ENCODE measurements at places on chromosomes 12 and 14.

GRCh38 chr12:49803693-49804450, 24.3 kb downstream of the NCKAP5L start:
- no peak for DNase-seq

DNA sequence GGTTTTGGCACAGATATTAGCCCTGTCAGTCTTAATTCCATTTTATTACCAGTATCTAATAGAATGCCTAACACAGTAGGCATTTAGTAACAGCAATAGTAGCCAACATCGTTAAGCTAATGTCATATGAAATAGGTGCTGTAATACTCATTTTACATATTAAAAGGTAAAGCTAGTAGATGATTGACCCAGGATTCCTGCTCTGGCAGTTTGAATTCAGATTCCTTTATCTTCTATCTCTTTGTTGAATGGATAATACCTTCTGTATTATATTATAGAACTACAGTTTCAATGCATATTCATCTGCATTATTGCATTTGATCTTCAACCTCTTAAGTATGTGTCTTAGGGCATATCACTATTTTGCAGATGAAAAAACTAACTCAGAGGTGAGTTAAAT, 2.9 kb downstream of the ATL1 start:
- DNase-seq = no peak

GRCh38 chr12:4392223-4392742, 12.8 kb upstream of the FGF23 start:
- DNase-seq = no peak

- DNase-seq = no peak
Observed at GRCh38 chr12:126358806-126359205, 1293.6 kb downstream of the AACS start.

DNA sequence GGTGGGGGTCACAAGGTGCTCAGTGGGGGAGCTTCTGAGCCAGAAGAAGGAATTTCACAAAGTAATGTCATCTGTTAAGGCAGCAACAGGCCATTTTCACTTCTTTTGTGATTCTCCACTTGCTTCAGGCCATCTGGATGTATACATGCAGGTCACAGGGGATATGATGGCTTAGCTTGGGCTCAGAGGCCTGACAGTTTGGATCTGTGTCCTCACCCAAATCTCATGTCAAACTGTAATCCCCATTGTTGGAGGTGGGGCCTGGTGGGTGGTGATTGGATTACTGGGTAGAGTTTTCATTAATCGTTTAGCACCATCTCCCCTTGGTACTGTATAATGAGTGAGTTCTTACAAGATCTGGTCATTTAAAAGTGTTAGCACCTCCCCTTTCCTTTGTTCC, 36.4 kb downstream of the TESPA1 start:
- DNase-seq = no peak

DNA sequence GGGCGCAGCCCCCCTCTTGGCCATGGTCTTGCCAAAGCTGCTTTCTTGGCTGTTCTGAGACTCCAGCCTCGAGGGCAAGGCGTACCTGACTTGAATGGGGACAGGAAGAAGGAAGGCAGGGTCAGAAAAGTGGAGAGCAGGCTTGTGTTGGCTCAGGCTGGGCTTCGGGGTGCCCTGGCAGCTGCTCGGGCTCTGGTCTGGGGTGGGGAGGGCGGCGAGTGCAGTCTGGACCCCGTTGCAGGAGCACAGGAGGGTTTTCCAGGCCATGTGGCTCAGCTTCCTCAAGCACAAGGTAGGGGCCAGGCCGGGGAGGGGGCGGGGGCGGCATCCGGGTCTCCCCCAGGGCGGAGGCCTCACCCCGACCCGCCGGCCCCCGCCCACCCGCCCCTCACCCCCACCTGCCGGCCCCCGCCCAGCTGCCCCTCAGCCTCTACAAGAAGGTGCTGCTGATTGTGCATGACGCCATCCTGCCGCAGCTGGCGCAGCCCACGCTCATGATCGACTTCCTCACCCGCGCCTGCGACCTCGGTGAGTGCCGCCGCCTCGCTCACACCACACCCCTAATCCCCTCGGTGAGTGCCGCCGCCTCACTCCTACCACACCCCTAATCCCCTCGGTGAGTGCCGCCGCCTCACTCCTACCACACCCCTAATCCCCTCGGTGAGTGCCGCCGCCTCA, 4.2 kb downstream of the NOC4L start:
- no peak for DNase-seq

- DNase-seq = peak; percentile 30
Observed at GRCh38 chr12:117587631-117588287, 226.3 kb upstream of the NOS1 start.

GRCh38 chr12:132953163-132953425, 3.0 kb downstream of the ZNF605 start:
- DNase-seq = no peak

GRCh38 chr12:106917503-106917902, 38.2 kb upstream of the TMEM263 start:
- no peak for DNase-seq

DNA sequence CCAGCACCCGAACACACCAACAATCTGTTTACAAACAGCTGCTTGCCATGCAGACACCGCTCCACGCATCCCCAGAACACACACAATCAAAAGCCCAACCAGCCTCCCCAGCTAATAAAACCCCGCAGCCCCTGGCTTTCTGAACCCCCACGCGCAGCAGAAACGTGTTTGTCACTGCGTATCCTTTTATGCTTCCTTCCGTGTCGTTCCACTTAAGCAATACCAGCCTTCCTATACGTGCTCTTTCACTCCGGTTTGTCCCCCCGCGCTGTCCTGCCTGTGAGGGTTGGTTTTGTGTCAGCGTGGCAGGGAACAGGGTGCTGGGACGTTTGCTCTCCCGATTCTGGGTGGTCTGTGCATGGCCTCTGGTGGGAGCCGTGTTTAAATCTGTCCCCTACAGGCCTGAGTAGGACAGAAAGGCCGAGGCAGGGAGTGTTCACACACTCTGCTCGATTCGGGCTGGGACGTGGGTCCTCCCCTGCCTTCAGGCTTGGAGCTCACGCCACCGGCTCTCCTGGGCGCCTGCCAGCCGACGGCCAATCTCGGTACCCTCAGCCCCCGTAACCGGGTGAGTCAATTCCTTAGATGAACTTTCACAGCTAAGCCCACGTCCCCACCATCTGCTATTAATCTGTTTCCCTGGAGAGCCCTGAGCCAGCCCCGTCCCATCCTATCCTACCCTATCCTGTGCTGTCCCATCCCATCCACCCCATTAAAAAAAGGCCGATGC, 60.0 kb downstream of the NOC4L start:
- DNase-seq = no peak

GRCh38 chr12:43883748-43884147, 47.9 kb downstream of the TMEM117 start:
- no peak for DNase-seq

- no peak for DNase-seq
Observed at GRCh38 chr12:1287446-1287975, 296.5 kb downstream of the ERC1 start.

- no peak for DNase-seq
Observed at GRCh38 chr12:118315821-118316220, 56.9 kb downstream of the TAOK3 start.

DNA sequence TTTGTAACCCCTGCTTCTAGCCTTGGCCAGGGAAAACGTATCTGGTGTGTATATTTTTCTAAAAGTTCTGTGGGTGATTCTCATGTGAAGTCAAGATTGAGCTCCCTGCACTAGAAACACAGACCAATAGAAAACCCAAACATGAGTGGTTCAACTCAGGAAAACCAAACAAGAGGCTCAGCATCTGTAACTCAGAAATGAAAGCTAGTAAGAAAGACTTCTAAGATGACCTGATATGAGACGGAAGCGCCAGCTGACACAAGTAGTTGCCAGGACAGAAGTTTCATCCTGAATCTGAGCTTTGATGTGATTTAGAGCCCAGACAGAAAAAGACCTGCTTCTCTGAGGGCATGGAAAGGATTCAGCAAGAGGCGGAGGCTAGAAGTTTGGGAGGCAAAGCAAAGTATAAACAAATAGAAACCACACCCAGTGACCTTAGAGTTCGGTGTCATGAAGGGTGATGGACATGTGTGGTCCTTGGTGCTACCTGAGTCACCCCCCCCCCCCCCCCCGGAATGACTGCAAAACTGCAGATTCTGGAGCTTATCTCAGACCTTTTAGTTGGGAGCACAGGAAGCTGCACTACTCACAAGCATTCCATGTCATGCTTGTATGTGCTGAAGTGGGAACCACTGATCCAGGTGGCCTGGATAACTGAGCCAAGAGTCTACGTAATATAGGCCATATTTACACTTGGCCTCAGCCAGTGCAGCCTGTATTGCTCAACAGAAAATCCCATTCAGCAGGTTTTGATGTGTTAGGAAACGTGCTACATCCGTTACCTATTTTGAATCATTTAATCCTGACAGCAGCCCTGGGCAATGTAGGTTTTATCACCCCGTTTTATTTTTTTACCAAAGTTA, 191.3 kb downstream of the ANO6 start:
- DNase-seq = no peak

GRCh38 chr12:19186722-19187661, 57.5 kb downstream of the PLEKHA5 start:
- no peak for DNase-seq

DNA sequence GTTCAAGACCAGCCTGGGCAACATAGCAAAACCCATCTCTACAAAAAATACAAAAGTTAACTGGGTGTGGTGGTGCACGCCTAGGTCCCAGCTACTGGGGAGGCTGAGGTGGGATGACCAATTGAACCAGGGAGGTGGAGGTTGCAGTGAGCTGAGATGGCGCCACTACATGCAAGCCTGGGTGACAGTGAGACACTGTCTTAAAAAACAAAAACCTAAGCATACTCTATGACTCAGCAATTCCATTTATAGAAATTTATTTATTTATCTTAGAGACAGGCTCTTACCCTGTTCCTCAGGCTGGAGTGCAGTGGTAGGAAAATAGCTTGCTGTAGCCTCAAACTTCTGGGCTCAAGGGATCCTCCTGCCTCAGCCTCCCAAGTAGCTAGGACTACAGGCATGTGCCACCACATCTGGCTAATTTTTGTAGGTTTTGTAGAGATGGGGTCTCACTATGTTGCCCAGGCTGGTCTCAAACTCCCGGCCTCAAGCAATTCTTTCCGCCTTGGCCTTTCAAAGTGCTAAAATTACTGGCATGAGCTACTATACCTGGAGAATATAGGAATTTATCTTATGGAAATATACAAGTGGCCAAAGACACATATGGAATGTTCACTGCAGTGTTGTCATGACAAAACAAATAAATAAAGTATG, 43.3 kb downstream of the NCKAP5L start:
- DNase-seq = no peak

DNA sequence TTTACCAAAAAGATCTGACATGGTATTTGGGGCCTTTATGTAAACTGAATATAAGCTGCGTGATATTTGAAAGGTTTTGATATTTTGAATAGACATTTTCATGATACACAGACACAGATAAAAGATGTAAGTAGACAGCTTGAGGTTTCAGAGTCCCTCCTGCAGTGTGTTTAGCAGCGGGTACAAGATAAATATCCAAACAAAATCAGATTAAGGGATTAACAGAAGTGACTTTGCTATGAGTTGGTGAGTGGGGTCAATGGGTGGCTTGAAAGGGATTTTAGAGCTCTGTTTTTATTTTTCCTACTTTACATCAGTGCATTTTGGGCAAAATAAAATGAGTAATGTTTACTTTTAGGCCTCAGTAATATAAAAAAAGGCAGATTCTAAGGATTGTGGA, 84.1 kb downstream of the IGF1 start:
- DNase-seq = no peak

- peak; percentile 92 for DNase-seq
Observed at GRCh38 chr12:75944097-75944904, 87.3 kb downstream of the PHLDA1 start.
